Brain pericyte (primary cell): ENCODE measurements at places on chromosomes 1 and 21.

GRCh38 chr21:45496968-45497845 is 45.0 kb downstream of the SLC19A1 start:
- DNase-seq = no peak

- DNase-seq = no peak
These were observed 690.5 kb downstream of the BRINP3 start for GRCh38 chr1:189787201-189787600.

DNA sequence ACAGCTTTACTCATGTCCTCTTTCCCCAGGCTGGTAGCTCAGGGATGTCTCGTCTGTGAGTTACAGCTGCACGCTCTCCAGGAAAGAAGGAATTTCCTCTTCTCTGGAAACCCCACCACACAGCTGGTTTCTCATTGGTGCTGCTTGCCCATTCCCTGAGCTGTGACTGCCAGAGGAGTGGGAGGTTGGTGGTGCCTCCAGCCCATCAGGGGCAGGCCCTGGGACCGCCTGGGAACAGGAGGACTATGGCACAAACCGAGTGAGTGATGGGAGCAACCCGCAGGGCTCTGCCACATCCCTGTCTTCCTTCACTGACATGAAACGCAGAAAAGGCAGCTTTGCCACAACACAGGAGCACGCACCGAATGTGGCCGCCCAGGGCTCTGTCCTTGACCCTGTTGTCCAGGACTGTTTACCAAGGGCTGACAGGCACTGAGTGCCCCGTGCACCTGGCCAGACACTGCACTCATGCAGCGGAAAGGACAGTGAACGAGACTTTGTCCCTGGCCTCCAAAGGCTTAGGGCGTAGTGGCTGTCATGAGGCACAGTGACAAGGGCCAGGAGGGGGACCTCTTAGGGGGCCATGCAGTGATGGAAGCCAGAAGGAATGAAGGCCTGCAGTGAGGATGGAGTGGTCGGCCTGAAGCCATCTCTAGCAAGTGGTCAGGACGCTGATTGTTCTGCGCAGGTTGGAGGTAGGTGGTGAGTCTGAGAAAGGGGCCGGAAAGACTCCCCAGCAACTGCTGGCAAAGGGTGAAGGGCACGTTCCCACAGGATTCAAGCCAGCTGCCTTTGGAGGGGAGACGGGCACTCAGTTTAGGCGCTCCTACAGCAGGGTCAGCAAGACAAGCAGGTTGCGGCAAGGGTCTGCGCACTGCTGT is 1.7 kb upstream of the CCNL2 start:
- no peak for DNase-seq

- no peak for DNase-seq
These were observed 1193.7 kb upstream of the ADGRL2 start for GRCh38 chr1:80607064-80607463.

GRCh38 chr21:15445327-15445726 is 284.5 kb upstream of the USP25 start:
- DNase-seq = no peak

GRCh38 chr1:87985071-87985470 is 656.4 kb downstream of the LMO4 start:
- no peak for DNase-seq

GRCh38 chr21:31255896-31256295 is 88.2 kb downstream of the TIAM1 start:
- DNase-seq = no peak

- DNase-seq = no peak
These were observed 742 bp downstream of the ARTN start for GRCh38 chr1:43934101-43934985.

DNA sequence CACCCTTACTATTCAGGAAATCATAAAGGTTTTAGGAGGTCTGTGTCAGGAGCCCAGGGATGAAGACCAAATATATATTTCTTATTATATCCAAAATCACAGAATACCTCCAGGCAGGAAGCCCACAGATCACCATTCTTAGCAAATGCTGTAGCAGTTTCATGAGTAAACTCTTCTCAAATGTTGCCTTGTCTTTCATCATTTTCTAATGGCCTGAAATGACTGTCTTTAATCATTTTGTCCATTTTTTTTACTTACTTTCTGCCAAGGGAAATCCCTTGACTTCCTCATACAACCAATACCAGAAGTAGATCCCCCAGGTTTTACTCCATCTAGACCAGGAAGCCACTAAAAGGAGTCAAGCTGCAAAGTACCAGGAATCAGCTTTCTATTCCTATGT is 32.4 kb downstream of the PSMG1 start:
- DNase-seq = no peak

DNA sequence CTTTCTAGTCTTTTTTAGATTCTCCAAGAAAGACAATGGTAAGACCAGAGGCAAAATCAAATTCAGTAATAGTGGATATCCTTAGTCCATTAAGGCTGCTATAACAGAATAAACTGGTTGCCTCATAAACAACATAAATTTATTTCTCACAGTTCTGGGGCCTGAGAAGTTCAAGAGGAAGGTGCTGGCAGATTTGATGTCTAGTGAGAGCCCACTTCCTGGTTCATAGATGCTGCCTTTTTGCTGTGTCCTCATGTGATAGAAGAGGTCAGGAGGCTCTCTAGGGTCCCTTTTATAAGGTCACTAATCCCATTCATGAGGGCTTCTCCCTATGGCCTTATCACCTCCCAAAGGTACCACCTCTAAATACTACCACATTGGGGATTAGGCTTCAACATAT is 31.5 kb upstream of the BTG3 start:
- no peak for DNase-seq

- DNase-seq = no peak
These were observed 266.2 kb downstream of the FOXD2 start for GRCh38 chr1:47703981-47704596.

- no peak for DNase-seq
These were observed 7.4 kb downstream of the BTBD8 start for GRCh38 chr1:92087542-92087941.

- DNase-seq = no peak
These were observed 179.3 kb downstream of the TNR start for GRCh38 chr1:175564119-175564518.

DNA sequence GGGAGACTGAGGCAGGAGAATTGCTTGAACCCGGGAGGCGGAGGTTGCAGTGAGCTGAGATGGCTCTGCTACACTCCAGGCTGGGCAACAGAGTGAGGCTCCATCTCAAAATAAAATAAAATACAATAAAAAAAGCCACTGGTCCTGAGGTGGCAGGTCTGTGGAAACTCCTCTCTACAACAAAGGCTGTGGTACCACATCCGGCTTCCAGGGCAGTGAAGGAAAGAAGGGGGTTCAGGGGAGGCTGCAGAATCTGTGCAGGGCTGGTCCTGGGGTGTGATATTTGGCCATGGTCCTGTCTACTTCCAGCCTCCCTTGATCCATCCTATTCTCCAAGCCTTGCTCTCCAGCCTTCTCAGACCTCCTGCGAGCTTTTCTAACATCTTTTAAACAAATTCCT is 731 bp upstream of the ZNF683 start:
- DNase-seq = no peak

- DNase-seq = no peak
These were observed at the start of gene C1orf210 for GRCh38 chr1:43285269-43285990. TSS of gene C1orf210 (minus strand) at chr1:43285581. CDS start at chr1:43283270, 2,311 bp downstream.

- DNase-seq = no peak
These were observed 3.6 kb downstream of the PRDM16 start for GRCh38 chr1:3072391-3073185.

GRCh38 chr1:239976130-239976968 is 115.3 kb upstream of the FMN2 start:
- no peak for DNase-seq

- no peak for DNase-seq
These were observed at the start of gene PDE4B for GRCh38 chr1:65792669-65793358. TSS of gene PDE4B (plus strand) at chr1:65792895.

- no peak for DNase-seq
These were observed 199.3 kb upstream of the CTTNBP2NL start for GRCh38 chr1:112196731-112197130.

GRCh38 chr1:38241594-38242334 is 195.2 kb upstream of the POU3F1 start:
- no peak for DNase-seq

DNA sequence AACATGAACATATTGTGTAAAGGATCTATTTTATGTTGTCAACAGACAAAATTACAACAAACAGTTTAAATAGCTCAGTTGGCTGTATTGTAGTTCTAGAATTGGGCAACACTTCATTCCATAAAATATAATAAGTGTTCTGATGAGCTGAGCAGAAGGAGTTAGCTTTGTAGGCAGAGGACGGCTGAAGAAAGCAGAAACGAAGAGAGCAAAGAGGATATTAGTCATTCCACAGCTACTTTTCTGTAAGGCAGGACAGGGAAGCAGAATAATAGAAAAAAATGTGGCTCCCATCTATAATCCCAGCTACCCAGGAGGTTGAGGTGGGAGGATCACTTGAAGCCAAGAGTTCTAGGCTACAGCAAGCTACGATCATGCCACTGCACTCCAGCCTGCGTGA is 20.2 kb upstream of the IVNS1ABP start:
- no peak for DNase-seq

GRCh38 chr1:29521438-29521715 is 285.1 kb downstream of the PTPRU start:
- no peak for DNase-seq

- DNase-seq = no peak
These were observed 162.5 kb downstream of the ROR1 start for GRCh38 chr1:63936276-63936675.

DNA sequence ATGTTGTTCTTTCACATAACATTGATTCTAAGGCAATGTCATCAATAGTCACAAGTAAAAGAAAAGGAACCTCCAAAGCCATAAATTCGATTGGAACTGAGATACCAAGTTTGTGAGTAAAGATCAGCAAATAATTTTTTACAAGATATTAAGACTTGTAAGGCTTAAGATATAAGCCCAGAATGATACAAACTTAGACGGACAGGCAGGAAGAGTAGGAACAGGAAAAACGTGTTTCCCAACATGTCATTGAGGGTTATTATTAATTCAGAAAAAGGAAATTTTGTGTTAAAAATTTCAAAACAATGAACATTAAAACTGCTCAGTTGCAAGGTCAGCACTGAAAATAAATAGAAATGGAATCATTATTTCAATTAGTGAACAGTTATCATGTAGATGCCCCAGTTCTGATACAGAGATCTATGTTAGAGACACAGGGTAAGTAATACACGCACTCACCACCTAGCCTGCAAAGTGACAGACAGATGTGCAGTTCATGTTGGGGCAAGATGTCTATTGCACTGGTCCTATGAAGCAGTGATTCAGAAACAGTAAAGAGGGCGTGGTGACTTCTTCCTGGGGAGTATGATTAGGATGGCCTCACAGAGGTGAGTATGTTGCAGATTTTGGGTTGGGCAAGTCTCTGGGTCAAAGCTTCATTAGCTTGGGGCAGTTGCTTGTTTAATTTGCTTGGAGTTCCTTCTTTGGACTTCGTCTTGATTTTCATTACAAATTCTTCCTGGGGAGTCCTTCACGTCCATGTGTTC is 284.4 kb downstream of the SETD4 start:
- DNase-seq = no peak

- DNase-seq = no peak
These were observed 77.0 kb upstream of the C1orf105 start for GRCh38 chr1:172343240-172344160.

GRCh38 chr1:39268906-39269305 is 64.4 kb downstream of the MACF1 start:
- no peak for DNase-seq

GRCh38 chr1:235160383-235160956 is 580 bp downstream of the RBM34 start:
- peak; percentile 6 for DNase-seq

DNA sequence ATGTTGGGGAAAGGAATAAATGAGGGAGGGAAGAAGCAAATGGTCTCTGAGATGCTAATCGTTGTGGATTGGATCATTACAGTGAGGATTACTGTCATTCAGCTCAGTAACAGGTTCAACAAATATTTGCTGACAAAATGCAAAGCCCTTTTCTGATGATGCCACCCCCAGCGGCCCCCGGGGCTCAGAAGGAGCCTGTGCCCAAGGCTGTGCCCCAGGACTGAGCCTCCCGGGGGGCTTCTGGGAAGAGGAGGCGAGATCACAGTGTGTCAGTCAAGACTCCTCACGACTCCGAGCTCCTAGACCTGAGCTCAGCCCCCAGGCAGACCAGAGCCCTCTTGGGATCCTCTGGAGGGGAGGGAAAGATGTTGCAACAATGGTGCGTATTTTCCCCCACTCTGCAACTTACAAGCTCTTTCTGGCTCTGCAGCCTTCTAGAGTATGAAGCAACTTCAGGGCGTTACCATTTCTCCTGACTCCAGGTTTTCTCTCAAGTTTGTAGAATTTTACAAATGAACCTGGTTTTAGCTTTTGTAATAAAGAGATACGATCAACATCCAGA is 20.8 kb downstream of the EPHA8 start:
- no peak for DNase-seq

DNA sequence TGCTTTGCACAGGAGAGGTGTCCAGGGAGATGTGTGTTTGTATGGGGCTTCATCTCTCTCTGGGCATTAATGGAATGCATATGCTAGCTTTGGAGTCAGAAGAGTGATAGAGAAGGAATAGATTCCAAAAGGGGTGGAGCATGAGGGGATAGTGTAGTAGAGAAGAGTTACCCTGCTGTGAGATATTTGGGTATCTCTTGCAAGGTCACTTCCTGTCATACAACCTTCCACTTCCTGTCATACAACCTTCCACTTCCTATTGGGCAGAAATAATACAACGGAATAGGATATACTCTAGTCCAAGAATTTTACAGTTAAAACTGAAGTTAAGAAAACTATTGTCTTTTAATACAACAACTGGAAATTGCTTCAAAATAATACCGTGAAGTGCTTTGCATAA is 351.8 kb upstream of the FMN2 start:
- DNase-seq = no peak
